ENCODE measurements at places on chromosomes 13 and 19. TPM values are rescaled to one million over a fixed set of nuclear protein-coding genes. Genes with fewer than 3 reads are reported as not detected.

- H3K27me3 ChIP-seq, result peaks cover 4% of the 10 kb centered on the region
- no peak overlapping the region for H3K4me3 ChIP-seq
- H3K4me1 ChIP-seq, result no peaks in the 10 kb centered on the region
- no peak overlapping the region for H3K27ac ChIP-seq
Measured at GRCh38 chr19:42125536-42125935, 6.7 kb downstream of the POU2F2 start.

The VAV1 gene
- 10.8 TPM for total RNA-seq

DNA sequence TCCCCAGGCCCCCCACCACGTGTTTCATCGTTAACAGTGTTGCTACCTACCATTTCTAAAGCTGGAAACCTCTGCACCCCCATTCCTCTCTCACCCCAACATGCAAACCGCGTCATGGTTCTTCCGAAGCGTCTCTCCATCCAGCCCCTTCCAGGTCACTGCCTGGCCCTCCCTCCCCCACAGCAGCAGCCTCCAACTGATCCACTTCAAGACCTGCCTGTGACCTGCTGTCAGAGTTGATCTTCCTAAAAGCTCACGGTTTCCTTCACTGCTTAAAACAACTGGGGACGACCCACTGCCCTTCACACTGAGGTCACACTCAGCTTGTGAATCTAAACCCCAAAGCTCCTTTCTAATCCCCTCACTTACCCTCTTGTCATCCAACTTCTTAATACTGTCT lies 47.7 kb downstream of the STK24 start:
- H3K27me3 ChIP-seq, result no peaks in the 10 kb centered on the region
- H3K27ac ChIP-seq, result no peak overlapping the region
- H3K4me3 ChIP-seq, result no peak overlapping the region
- no peaks in the 10 kb centered on the region for H3K36me3 ChIP-seq
- peaks cover 19% of the 10 kb centered on the region for H3K4me1 ChIP-seq

The KRTDAP gene
- not detected for total RNA-seq

DNA sequence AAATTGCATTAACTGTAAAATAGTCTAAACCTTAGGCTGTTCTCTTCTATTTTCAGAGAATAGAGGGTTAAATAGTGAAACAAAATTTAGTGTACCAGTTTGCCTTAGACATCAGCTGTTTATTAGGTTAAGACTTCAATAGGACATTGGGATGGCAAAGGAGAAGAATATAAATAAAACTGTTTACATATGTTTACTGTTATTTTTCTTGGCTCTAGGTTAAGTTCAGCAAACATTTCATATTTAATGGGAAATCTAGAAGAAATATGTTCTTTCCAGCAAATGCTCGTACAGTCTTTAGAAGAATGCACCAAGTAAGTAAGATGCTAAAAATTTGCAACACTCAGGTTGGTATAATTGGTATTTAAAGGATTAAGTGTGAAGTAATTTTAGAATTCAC lies 76.5 kb upstream of the TEX29 start:
- DNase-seq, result no peak
- no peaks in the 10 kb centered on the region for H3K36me3 ChIP-seq
- no peak overlapping the region for H3K4me3 ChIP-seq
